Cardiac septum (tissue), 1 donor: ENCODE measurements at places on chromosomes 12 and 14. TPM values are rescaled to one million over a fixed set of nuclear protein-coding genes. Genes with fewer than 3 reads are reported as not detected.

DNA sequence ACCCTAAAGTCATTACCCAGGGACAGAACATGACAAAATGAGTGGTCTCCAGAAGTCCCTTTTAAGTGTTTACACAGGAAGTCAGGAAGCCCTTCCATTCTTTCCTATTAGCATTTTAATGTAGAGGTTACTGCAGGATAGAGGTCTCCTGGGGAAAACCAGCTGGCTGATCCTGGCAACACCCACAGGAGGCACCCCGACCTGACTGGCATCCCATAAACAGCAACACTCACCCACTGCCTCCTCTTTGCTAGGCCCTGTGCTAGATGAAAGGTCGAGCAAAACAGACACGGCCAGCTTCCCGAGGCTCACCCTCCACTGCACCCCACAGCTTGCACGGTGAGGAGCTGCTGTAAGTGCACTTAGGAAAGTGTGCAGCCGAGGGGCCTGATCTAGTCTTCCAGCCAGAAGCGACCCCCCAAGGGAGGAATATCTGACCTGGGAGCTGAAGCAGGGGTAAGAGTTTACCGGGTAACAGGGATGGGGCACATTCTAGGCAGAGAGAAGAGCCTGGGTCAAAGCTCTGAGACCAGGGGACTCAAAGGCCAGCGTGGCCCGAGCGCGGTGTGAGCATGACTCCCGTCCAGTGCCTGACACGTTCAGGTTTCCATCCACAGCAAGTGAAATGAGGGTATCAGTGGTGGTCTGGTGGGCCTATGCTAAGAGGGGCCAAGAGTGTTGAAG is 9.0 kb downstream of the DAZAP2 start:
- DNase-seq, result no peak

Gene SLC35F4
- not detected for total RNA-seq

Gene FAM181A
- total RNA-seq, result not detected

Gene GAS2L3
- 2.8 TPM for total RNA-seq

DNA sequence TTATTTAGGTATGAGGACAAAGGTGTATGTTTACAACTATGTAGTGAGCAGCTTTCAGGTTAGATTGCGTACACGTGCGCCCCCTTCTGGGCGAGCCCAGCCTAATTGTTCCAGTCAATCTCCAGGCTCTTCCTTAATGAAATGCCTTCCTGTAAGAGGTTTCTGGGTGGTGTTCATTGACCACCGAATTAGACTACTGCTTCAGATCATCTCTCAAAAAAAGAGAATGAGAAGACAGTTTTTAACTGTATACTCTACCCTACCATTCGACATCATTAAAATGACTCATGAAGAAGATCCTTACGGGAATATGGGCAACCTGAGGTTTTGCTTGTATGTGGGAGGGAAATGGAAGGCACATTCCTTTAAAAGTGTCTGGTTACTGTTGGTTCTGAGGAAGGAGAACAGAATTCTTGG is 2.1 kb downstream of the LUM start:
- peak; percentile 77 for DNase-seq

GRCh38 chr12:38711054-38711453 is 194.3 kb downstream of the CPNE8 start:
- no peak for DNase-seq

GRCh38 chr12:13233830-13234641 is 37.5 kb downstream of the EMP1 start:
- DNase-seq, result no peak

DNA sequence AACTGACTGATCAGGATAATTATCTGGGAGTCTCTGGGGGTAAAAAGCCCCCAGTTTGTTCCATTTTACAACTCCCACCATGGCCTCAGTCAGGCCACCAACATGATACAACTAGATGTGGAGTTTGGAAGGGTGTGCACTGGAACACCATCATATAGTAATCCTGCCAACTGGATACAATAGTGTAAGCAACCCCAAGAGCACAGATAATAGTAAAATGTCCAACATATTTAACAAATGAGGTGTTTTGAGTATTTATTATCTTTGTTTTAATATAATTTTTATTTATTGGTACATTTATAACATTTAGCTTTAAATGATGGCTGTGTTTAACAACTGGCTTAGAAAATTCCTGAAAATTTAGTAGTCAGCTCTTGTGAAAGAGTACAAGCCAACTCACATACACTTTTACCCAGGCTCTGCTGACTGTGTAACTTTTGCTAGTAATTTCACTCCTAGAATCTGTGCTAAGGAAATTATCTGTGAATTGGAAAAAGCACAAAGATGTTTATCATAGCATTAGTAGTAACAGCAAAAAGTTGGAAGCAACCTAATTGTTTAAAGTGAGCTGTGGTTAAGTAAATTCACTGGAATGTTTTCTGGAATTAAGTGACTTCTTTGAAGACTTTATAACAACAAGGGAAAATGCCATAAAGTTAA is 196.8 kb downstream of the RAD51B start:
- no peak for DNase-seq

- DNase-seq, result no peak
Observed at GRCh38 chr14:103480595-103480994, 42.0 kb downstream of the CKB start.

DNA sequence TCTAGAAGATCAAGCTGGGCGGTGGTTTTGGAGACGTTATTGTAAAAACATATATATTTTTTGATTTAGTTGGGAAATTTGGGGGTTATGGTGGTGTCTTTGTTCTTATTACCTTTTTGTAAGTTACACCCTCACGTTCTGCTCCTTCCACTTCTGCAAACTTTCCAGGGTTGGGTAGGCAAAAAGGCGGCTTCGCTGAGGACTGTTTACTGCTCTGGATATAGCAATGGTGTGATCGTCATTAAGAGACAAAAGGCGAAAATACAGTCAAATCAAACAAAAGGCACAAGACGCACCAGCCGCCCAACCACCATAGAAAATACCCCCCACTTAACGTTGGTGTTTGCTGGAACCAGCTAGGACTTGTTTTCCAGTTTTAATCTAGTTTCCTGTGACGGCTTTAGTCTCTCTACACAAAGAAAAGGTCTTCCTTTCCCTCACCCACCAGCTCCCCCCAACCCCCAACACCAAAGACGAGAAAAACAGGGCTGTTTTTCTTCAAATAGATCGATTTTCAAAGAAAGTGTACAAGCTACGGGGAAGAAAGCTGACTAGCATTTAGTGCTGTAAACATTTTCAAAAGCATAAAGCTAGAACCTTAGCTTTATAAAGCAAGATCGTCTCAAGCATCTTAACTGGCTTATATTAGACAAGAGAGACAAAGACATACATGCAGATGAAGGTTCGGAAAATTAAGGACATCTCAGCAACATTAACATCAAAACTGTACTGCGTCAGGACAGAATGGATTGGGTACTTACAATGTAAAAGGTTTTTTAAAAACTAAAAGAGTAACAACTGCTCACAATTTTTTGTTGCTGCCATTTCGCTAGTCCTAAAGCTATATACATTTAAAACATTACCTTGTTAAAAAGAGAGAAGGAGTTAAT is 2.0 kb upstream of the SETD1B start:
- no peak for DNase-seq

DNA sequence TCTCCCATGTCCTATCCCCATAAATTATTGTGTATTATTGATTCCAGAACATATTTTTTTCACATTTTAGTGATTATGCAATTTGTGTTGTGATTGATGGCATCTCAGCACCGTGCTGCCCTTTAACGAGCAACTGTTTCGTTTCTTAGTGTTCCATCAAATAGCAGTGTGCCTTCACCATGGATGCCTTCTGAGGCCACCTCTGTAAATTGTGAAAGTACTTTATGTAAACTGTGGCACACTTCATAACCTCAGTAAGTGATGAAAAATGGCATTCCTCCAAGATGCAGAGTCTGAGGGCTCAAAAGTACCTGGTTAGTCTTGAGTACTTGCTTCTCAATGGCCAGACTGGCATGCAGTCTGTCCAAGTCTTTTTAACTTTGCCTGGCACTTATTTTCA is 8.2 kb downstream of the CHST11 start:
- DNase-seq, result no peak

Gene SERPINA5
- 1.2 TPM for total RNA-seq

Gene HOTAIR
- not detected for total RNA-seq

GRCh38 chr12:19432309-19433170 is 6.8 kb upstream of the AEBP2 start:
- DNase-seq, result no peak

Gene SLIRP
- total RNA-seq, result 129 TPM

Gene ALG10
- total RNA-seq, result 3.5 TPM

Gene CLEC4C
- not detected for total RNA-seq
